Panc1 (cell line): ENCODE measurements at places on chromosomes 7 and 10. TPM values are rescaled to one million over a fixed set of nuclear protein-coding genes. Genes with fewer than 3 reads are reported as not detected.

The MEIG1 gene
- 0.54 TPM for total RNA-seq

The ADRB1 gene
- 12.9 TPM for total RNA-seq

The WDR11 gene
- 59.3 TPM for total RNA-seq

The FGFR2 gene
- total RNA-seq: 5.7 TPM

The ASIC3 gene
- 1.3 TPM for total RNA-seq

The FEZF1 gene
- total RNA-seq: not detected

The DNAJC2 gene
- total RNA-seq: 56.1 TPM

The KLLN gene
- total RNA-seq: 1.3 TPM

The UTF1 gene
- not detected for total RNA-seq

The MARVELD1 gene
- 53.1 TPM for total RNA-seq

The CHAT gene
- not detected for total RNA-seq

The EEPD1 gene
- 48.0 TPM for total RNA-seq

The GPC2 gene
- 7.9 TPM for total RNA-seq

The MUC3A gene
- 24.7 TPM for total RNA-seq
